Mesothelial cell of epicardium (in vitro differentiated cells): ENCODE measurements at places on chromosomes 12 and 14.

- DNase-seq, result no peak
Measured at GRCh38 chr12:31756977-31757420, 28.2 kb upstream of the AMN1 start.

- no peak for DNase-seq
Measured at GRCh38 chr14:86597279-86597678, 1067.3 kb downstream of the FLRT2 start.

GRCh38 chr14:34072921-34073320 lies 122.0 kb upstream of the EGLN3 start:
- DNase-seq, result no peak

GRCh38 chr14:21940887-21941856 lies 267.6 kb upstream of the OR4E1 start:
- no peak for DNase-seq

DNA sequence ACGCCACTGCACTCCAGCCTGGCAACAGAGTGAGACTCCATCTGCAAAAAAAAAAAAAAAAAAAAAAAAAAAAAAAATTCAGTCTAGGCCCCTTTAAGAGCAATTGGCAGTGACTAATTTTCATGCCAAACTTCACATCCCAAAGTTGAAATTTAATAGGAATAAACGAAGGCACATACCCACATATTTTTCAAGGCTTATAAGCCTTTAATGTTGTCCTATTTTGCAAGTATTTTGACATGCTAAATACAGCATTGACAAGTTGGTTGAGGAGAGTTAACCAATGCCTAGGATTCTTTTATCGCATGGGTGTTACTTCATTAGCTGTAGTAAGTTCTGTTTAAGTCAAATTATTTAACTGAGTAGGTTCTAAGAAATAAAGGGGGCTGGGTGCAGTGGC lies 23.5 kb upstream of the HIP1R start:
- DNase-seq, result no peak

DNA sequence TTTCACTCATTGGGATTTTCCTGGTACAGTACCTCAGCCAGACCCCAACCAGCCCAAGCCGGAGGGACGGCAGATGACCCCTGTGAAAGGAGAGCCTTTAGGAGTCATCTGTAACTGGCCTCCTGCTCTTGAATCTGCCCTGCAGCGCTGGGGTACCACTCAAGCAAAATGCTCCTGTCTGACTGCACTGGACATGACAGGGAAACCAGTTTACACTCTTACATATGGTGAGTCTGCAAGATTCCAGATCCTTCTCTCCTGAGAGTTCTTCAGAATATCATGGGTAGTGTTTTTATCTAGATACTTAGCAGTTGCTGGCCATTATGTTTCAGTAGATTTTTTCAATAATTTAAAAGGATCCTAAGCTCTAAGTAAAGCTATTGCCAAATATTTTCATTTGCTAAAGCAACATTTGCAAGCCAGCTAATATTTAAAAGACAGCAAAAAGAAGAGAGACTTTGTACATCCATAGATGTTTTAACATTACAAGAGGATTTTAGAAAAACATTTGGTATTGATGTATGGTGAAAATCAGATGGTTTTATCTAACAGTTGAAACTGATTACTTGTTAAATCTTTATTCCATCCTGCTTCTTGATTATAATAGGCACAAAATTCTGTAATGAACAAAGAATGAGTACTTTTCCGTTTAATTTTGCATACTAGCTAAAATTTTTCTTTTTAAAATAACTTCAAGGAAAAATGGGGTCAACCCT lies 85.1 kb upstream of the ATF1 start:
- DNase-seq, result no peak

DNA sequence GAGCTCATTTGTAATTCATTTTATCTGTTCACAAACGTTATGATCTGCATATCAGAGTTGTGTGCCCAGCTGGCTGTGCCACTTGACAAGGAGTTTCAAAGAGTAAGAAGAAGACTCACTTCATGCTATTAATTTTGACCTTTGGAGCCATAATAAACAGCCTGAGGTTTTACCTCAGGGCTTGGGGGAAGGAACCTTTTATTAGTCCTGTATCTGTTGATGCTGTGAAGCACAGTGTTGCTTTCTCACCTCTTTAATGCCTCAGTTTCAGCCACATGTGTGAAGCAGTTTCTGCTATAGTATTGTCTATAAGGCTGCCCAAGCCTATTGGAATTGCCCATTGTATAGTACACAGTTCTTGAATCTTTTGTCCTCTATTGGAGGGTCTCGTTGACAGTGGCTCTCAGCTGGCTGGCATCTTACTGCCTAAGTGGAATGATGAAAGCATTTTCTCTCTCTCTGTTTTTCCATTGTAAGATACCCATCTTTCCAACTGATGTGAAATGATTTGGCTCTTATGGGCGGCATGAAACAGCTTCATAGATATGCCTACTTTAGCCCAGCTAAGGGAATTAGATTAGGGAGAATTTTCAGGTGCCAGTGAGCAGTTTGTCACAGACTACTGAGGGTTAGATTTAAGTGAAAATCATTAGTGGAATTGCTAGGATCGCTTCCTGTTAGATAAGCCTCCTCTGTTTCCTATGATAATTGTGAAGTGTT lies 34.7 kb downstream of the GPATCH2L start:
- DNase-seq, result no peak

- no peak for DNase-seq
Measured at GRCh38 chr12:87935216-87935615, 94.0 kb downstream of the C12orf50 start.

GRCh38 chr12:2198005-2198501 lies 145.3 kb downstream of the CACNA1C start:
- DNase-seq, result no peak

DNA sequence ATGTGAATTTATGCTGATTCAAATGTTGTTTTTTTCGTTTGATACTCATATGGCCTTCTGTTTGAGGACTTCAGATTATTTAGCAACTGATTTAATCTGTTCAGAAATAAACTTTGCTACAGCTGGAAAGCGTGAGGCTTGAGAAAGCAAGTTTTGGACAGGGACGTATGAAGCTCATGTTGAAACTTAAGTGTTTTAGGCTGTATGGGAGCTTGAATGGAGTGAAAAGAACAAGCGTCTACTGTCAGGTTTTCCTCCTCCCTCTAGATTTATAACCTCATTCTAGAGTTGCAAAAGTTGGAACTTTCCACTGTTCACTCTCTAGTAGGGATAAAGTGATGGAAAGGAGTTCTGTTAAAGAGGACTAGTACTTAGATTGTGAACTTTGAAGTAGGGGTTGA lies 1.0 kb downstream of the PRPF39 start:
- no peak for DNase-seq

DNA sequence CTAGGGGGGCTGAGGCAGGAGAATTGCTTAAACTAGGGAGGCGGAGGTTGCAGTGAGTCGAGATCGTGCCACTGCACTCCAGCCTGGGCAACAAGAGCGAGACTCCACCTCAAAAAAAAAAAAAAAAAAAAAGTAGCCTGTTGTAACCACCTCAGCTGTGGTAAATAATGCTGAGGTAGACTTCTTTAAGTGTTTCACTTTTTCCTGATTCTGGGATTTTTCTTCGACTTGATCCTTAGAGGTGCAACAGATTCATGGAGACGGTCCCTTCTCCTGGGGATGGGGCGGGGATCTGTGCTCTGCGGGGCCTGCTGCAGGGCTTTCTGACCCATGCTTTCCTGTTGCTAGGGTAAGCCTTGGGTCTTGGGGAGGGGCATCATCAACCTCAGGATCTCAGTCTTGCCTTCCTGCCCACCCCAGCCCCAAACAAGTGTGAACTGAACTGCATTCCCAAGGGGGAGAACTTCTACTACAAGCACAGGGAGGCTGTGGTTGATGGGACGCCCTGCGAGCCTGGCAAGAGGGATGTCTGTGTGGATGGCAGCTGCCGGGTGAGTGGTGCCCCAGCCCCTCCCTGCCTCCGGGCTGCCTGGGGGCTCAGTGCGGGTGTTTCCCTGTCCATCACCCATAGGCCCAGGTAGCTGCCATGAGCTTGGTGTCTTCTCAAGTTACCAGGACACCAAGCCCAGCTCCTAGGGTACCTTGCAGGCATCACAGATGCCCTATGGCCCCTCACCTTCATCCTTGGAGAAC lies 12.4 kb downstream of the PAPLN start:
- DNase-seq, result no peak

GRCh38 chr12:64419696-64420095 lies 15.5 kb downstream of the XPOT start:
- DNase-seq, result no peak
